ENCODE measurements at places on chromosomes 5 and 9.

DNA sequence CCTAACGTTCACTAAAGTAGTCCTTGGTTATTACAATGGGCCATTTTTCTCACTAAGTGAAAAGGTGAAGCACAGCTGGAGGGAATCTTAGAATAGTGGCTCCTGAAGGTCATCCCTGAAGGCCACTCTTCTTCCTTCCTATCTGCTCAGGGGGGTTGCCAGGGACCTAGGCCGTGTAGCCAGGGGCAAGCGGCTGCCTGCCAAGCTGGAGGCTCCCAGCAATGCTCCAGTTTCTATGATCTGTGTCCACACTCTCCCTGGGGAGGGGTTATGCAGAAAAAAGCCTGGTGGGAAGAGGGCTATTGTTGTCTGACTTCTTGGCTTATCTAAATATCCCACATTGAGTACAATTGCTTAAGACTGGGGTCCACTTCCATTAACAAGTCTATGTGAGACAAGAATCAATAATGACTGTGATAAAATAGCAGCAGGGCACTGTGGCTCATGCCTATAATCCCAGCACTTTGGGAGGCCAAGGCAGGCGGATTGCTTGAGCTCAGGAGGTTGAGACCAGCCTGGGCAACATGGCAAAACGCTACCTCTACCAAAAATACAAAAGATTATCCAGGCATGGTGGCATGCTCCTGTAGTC is 3.8 kb downstream of the NMRK1 start:
- no peak for DNase-seq

DNA sequence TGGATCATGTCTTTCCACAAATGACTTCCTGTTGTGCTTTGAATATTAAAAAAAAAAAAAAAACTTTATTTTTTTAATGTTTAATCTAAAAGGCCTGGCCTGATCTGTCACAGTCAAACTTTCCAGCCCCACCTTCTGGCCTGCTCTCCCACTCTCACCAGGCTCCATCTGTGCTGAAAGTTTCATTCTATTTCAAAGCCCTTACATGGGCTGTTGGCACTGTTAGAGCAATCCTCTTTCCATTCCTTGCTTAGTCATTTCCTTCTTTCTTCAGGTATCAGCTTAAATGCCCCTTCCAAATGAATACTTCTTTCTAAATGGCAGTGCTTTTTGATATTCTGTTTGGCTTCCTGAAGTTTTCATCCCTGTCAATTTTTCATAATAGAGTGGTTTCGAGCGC is 1104.8 kb upstream of the C9orf72 start:
- no peak for DNase-seq

DNA sequence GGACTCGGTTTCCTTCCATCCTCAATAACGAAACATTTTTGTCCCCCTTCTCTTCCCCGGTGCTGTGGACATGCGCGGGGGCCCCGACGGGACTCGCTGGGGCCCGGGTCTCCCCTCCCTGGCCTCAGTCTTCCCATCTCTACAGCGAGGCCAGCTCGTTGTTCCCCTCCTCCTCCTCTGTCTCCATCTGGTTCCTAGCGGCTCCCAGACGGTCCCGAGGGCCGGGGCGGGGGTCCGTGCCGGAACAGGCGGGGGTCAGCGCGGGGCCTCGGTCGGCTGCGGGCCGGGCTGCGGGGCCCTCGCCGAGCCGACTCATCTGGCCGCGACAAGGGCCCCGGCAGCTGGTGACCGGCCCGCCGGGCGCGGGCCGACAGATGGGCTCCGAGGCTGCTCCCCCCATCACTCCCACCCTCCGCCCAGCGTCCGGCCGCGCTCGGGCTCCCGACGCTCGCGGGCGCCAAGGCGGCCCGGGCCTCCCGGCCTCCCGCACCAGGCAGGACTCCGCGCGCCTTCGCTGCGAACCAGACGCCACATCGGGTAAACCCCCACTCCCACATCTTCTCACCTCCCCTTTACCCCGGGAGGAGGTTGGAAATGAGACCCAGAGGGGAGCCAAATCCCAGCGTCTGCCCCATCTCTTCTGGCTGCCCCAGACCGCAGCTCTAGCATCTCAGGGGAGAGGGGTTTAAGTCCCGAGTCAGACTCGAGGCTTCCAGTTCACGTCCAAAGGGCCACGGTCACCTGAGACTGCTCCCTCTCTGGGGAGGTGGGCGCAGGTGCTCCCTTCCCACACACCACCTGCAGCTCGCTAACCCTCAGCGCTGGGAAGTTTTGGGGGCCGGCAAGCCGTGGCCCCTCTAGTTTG is 8.1 kb downstream of the BARHL1 start:
- DNase-seq, result no peak

DNA sequence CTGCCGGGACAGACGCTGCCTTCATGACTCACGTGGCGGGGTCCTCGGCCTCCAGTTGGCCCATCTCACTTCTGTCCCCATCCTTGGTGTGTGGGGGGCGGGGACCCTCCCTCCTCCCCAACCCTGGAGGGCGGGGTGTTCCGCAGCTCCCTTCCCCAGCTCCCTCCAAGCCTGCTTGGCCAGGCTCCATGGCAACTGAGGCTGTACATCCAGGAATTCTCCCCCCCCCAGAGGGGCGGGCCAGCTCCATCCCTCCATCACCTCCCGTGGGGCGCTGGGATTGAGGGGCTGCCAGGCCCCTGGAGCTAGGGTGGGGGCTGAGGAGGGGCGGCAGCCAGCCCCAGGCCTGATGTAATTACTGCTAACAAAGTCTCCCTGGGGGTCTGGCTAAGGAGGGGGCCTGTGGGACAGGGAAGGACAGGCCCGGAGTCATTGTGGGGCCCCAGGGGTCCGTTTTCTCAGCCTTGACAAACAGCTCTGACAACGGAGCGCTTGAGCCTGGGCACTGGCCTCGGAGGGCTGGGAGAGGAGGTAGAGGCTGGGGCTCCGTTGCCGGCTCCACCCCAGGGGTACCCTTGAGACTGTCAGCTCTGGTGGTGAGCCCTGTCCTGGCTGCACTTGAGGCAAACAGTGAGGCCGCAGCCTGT is 8.0 kb downstream of the DIPK1B start:
- DNase-seq, result no peak

GRCh38 chr9:116555556-116556155 is 131.4 kb upstream of the TRIM32 start:
- no peak for DNase-seq

GRCh38 chr5:151020304-151021110 is at the start of gene GPX3:
TSS of gene GPX3 (plus strand) at chr5:151020591. CDS start at chr5:151020655, 64 bp downstream.
- no peak for DNase-seq

GRCh38 chr5:42898760-42899159 is 87.1 kb upstream of the SELENOP start:
- no peak for DNase-seq

- DNase-seq, result no peak
These were observed 153.3 kb downstream of the EFNA5 start for GRCh38 chr5:107517185-107518033.
